ENCODE measurements at places on chromosomes 12 and 14. TPM values are rescaled to one million over a fixed set of nuclear protein-coding genes. Genes with fewer than 3 reads are reported as not detected.

GRCh38 chr12:2113119-2113912, 60.5 kb downstream of the CACNA1C start:
- DNase-seq: no peak

GRCh38 chr12:104504146-104504545, 47.4 kb downstream of the CHST11 start:
- DNase-seq: no peak

DNA sequence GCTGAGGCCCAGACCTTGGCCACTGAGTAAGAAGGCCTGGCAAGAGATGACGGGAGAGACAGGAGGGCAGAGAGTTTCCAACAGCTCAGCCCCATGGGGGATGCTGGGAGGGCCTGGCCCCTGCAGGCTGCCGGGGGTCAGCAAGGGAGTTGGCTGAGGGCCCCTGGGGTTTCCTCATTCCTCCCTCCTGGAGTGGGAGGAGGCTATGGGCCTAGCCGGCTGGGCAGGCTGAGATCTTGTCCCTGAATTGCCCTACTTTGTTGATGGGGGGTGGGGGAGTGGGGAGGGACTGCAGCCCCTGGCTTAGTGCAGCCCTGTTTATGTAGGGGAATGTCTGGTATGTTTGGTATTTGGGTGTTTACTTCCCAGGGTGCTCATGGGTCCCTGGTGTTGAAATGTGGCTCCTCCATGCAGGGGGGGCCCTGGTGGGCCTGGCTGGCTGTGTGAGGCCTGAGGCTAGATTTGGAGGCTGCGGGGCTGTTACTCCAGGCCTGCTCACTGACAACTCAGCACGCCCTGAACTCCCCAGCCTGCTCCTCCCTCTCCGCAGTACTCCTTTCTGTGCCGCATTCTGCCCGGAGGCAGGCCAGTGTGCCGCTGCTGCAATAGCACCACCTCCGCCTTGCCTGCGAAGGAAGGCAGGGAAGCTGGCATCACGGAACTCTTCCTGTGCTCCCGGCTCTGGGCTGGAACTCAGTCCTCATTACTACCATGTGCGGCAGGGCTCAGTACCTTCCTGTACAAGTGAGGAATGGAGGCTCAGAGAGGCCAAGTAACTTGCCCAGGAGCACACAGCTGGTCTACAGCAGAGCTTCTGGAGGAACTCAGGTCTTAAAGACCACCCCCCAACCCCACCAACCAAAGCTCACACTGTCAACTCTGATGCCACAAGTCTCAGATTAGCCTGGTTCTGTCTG, 25.3 kb downstream of the JDP2 start:
- no peak for DNase-seq

GUCY2C gene
- not detected for total RNA-seq

DNA sequence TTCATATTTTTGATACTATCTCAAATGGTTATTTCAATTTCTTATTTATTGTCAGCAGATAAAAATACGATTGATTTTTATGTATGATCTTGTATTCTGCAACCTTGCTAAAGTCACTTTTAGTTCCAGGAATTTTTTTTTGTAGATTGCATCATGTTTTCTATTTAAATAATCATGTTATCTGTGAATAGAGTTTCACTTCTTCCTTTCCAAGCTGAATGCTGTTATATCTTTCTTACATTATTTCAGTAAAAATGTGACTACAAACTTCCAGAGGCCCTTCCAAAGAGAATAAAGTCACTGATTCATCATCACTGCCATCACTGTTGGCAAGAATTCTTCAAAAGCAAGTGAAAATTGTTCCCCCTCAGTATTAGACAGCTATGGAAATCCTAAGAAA, 104.7 kb upstream of the RAP1B start:
- DNase-seq: no peak

RHOF gene
- 20.9 TPM for total RNA-seq

DNA sequence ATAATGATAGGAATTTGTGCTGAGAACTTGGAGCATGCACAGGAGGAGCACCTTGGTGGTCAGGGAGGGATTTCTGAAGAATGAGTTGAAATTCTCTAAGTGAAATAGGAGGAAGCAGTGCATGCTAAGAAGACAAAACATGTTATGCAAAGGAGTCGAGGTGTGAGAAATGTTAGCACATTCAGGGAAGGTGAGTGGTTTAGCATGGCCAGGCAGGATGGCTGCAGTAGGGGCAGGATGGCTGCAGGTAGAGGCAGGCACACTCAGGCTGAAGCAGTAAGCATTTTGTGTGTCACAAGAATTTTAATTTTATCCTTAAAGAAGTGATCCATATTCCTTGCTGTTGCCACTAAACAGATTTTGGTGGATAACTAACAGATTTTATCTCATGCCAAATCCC, 46.3 kb downstream of the CATSPERB start:
- no peak for DNase-seq

LRP1-AS gene
- not detected for total RNA-seq

DNA sequence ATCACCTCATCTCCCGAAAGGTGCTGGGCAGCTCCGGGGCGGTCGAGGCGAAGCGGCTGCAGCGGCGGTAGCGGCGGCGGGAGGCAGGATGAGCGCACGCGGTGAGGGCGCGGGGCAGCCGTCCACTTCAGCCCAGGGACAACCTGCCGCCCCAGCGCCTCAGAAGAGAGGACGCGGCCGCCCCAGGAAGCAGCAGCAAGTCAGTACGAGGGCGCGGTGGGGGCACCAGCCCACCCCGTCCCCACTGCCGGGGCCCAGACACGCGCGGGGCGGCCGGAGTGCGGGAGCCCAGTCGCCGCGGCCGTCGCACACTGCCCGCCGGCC, 862 bp downstream of the HMGA2 start:
- DNase-seq: no peak

GRCh38 chr14:52835122-52835903, 43.9 kb upstream of the GNPNAT1 start:
- DNase-seq: no peak

Measured in cardiac septum (tissue), 1 donor.